Activated T-helper 17 cell treated with anti-CD3 and anti-CD28 coated beads, Interleukin-2, amount 50 U/mL, for 72 hours (primary cell): ENCODE measurements at places on chromosomes 11 and 22. TPM values are rescaled to one million over a fixed set of nuclear protein-coding genes. Genes with fewer than 3 reads are reported as not detected.

Gene CDKN1C
- total RNA-seq: 0.58 TPM

Gene E2F8
- 26.1 TPM for total RNA-seq

Gene LRRC4C
- not detected for total RNA-seq

Gene IGSF9B
- 279 TPM for total RNA-seq

Gene KCNQ1OT1
- total RNA-seq: 0.24 TPM

Gene APOL6
- 38.7 TPM for total RNA-seq

Gene DEFB131B
- total RNA-seq: not detected

Gene SMPD1
- 12.9 TPM for total RNA-seq

Gene SLC22A8
- not detected for total RNA-seq

Gene C11orf97
- not detected for total RNA-seq

Gene PGR
- not detected for total RNA-seq

Gene CYP2D6
- total RNA-seq: 6.3 TPM

Gene FCHSD2
- 21.7 TPM for total RNA-seq

Gene OR5P2
- total RNA-seq: not detected

Gene FREY1
- total RNA-seq: 1.8 TPM

Gene CRYBB1
- not detected for total RNA-seq

Gene FLRT1
- total RNA-seq: not detected

Gene SLC1A2
- not detected for total RNA-seq

Gene PHOX2A
- total RNA-seq: not detected

Gene ACTN3
- 0.58 TPM for total RNA-seq

Gene NRIP3
- total RNA-seq: 2.4 TPM

Gene MUC5AC
- total RNA-seq: not detected

Gene KCTD17
- 39.4 TPM for total RNA-seq

Gene KCNC1
- total RNA-seq: not detected

Gene CCDC88B
- total RNA-seq: 120 TPM

Gene OR51B4
- total RNA-seq: not detected

Gene PGA5
- not detected for total RNA-seq

Gene FXYD6
- 0.19 TPM for total RNA-seq

Gene TSPO
- total RNA-seq: 199 TPM
